ENCODE measurements at places on chromosomes 3 and 15.
A peak's percentile ranks its signal among the peaks of the same experiment; 100 is the strongest.

DNA sequence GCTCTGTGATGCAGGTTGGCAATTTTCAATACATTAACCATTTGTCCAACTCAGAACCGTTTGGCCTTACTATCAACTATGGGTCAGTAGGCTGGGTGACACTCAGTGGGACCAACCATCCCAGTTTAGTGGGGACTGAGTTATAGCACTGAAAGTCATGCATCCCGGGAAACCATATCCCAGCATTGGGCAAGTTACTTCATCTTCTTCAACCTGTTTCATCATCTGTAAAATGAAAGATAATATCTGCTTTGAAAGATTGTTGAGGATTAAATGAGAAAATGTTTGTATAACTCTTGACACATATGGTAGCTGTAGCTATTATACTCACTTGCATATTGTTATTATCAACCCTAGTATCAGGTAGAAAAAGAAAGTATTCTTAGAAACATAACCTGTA, 11.9 kb downstream of the RAB27A start:
- peaks cover 31% of the 10 kb centered on the region for H3K4me1 ChIP-seq
- no peaks in the 10 kb centered on the region for H3K36me3 ChIP-seq
- peak overlapping the region; percentile 5 for H3K27ac ChIP-seq
- H3K27me3 ChIP-seq, result no peaks in the 10 kb centered on the region
- DNase-seq, result no peak

DNA sequence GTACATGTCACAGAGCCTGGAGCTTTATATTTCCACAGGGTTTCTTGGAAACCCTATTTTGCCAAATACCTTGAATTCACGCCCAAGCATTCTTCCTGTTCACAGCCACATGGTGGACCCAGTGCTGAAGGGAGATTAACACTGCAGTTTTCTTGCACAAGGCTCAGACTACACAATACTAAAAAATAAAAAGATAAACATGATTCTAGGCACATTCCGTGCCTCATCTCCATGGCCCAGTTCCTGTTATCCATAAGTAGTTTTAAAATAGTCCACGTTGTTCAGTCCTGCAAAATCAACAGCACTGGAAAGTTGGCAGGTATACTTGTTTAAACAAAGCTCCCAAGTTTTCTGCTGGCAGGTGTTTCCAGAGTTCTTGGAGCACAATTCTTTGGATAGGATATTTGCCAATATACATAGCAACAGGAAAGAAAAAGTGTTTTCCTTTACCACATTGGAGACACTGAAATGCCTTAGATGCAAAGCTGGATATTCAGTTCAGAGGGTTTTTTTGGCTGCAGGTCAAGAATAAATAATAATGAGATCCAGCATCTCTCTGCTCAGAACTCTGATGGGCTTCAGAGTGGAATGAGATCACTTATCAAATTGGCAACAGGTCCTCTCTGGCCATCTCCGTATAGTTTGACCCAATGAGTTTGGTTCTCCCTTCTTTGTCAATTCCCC, 88.1 kb upstream of the TGFBR2 start:
- no peak for DNase-seq
- no peak overlapping the region for H3K4me3 ChIP-seq
- H3K36me3 ChIP-seq, result no peaks in the 10 kb centered on the region
- peak overlapping the region; percentile 36 for H3K27ac ChIP-seq
- no peaks in the 10 kb centered on the region for H3K27me3 ChIP-seq

DNA sequence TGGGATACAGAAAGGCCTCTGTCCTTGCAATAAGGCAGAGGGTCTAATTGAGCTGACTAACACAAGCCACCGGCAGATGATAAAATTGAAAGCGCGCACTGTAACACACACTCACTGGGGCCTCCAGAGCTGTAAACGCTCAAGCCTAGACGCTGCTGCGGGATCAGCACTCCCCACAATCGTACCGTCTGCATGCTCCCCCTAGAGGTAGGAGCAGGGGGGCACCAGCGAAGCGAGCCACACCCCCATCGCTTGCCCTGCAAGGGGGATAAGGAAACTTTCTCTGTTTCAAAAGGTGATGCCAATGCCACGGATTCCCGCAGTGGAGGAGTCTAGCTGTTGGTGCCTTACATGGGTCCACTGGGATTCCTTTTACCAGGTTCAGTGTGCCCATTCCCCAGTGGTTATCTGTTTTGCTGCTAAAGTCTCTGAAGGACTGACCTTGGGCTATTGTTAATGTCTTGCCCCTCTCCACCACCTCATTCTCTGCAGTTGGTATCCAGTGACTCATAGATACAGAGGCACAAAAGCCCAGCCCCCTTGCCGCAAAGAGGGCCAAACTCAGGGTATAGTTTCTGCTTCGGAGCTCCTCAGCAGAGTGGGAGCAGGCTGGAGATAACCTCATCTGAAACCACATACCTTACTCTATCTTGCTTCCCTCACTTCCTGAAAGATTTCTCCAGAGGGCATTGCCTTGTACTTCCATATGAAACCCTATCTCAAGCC, 139.3 kb upstream of the KBTBD8 start:
- H3K4me1 ChIP-seq, result no peaks in the 10 kb centered on the region
- H3K27ac ChIP-seq, result no peak overlapping the region
- no peaks in the 10 kb centered on the region for H3K36me3 ChIP-seq
- DNase-seq, result no peak
- H3K4me3 ChIP-seq, result no peak overlapping the region
- H3K27me3 ChIP-seq, result no peaks in the 10 kb centered on the region

DNA sequence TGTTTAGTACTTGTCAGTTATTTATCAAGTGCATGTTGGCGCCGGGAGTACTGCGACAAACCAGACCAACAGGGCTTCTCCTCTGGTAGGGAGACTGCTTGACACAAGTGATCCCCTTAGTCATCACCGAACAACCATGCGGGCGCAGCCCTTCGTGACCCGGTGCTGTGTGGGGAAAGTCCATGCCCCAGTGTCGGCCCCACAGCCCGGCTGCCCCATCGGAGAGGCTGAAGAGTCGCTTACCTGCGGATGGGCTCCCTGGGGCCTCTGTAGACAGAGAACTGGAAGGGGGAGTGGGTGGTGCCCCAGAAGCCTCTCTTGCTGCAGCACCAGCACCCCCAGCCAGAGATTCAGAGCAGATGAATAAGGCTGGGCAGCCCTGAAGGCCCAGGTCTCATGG, 90.3 kb upstream of the PRR23E start:
- no peaks in the 10 kb centered on the region for H3K27me3 ChIP-seq
- H3K27ac ChIP-seq, result no peak overlapping the region
- DNase-seq, result no peak

GRCh38 chr3:74605437-74605836, 9.0 kb downstream of the CNTN3 start:
- no peak overlapping the region for H3K27ac ChIP-seq
- DNase-seq, result no peak
- no peaks in the 10 kb centered on the region for H3K27me3 ChIP-seq
- H3K4me3 ChIP-seq, result no peak overlapping the region
- H3K36me3 ChIP-seq, result no peaks in the 10 kb centered on the region

DNA sequence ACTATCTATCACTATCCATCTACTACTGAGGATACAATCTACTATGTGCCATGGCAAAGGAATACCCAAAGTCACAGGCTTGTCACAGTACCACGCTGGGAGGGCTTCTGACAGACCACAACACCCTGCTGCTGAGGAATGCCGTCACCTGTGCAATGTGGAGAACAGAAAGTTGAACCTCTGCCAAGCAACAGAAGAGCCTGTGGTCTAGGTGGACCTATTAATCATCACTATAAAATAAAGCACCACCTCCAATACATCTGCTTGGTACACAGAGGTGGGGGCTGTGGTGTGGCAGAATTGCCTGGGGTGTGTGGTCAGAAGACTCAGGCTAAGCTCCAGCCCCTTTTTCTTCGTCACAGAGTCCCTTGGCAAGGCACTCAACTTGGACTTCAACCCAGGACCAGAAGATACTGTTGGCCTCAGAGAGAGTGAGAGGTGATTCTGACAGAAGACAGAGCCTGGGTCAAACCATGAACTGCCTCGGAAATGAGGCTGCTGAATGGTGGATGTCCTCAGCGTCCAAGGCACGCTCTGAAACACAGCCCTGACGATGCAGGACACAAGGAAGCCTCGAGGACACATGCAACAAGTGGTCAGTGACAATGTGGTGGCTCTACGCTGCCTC, 189.4 kb upstream of the CHRNA7 start:
- H3K4me1 ChIP-seq, result no peaks in the 10 kb centered on the region
- no peak overlapping the region for H3K27ac ChIP-seq
- H3K36me3 ChIP-seq, result no peaks in the 10 kb centered on the region
- H3K4me3 ChIP-seq, result no peak overlapping the region
